ENCODE measurements at places on chromosomes 12 and 14.

- DNase-seq = no peak
These were observed 24.8 kb upstream of the TEAD4 start for GRCh38 chr12:2934371-2934770.

GRCh38 chr12:130619385-130620001, 96.6 kb downstream of the RIMBP2 start:
- DNase-seq = no peak

DNA sequence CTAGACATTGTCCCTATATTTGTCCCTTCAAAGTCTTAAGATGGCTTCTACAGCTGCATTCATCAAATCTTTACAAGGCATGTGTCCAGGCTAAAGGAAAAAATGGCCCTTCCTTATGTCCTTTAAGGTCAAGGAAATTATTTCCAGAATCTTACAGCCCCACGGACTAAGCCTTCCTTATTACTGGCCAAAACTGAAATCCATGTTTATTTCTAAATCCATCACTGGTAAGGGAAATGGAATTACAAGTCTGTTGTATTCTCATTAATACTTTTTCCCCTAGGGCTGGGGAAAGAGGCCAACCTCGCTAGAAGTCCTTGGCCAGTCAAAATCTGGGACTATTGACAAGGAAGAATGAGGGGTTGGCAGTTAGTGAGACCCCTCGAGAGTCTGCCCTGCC, 252.5 kb downstream of the TMEM132C start:
- no peak for DNase-seq

DNA sequence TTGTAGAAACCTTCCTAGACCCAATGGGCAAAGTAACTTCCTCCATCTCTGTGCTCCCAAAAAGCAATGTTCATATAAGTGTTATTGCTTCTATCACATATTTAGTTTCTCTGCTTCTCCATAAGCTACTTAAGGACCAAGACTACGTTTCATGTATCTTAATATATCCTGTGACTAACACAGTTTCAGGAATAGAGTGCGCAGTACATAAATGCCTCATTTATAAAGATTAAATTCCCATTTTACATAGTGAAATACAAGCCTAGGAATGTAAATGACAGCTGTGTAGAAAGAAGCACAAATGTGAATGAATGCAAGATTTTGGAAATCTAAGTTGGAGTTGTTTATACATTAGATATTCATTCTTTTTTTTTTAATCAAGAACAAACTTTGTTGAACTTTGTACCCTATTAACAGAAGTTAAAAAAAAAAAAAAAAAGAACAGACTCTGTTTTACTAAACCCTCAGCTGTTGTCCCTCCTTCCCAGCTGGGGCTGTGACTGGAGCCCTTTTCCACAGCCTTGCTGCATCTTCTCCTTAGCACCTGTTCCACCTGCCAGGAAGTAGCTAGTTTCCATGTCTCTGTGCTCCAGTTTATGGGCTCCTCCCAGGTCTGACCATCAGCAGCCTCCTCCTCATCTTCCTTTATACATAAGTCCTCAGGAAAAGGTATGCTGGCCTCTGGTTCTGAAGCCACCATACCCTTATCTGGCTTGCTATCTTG, 7.0 kb upstream of the METTL17 start:
- DNase-seq = no peak

DNA sequence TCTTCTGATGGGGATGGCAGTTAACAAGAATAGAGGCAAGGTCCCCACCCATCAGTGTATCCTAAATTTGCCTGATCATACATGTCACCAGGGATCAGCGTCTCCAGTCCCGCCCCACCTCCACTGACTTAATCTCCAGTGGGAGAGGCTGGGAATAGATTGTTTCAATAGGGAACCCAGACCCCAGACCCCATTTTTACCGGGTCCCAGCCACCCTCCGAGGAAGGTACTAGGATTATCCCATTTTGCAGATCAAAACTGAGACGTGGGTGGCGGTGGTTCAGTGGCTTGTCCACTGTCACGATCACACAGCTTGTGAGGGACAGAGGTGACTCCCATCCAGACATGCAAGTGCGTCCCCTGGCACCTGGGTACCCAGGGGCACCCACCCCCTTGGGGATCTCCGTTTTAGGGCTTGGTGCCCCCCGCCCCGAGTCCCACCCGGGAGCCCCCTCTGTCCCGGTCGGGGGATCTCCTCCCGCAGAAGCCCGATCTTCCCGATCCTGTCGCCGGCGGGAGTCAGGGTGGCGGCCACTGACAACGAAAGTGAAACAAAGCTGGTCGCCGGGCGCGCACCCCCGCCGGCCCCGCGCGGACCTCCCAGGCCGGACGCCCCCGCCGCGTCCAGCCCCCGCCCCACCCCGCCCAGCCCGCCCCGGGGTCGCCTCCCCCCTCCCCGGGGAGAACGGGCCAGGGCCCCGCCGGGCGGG, 523 bp downstream of the WSB2 start:
- DNase-seq = no peak

DNA sequence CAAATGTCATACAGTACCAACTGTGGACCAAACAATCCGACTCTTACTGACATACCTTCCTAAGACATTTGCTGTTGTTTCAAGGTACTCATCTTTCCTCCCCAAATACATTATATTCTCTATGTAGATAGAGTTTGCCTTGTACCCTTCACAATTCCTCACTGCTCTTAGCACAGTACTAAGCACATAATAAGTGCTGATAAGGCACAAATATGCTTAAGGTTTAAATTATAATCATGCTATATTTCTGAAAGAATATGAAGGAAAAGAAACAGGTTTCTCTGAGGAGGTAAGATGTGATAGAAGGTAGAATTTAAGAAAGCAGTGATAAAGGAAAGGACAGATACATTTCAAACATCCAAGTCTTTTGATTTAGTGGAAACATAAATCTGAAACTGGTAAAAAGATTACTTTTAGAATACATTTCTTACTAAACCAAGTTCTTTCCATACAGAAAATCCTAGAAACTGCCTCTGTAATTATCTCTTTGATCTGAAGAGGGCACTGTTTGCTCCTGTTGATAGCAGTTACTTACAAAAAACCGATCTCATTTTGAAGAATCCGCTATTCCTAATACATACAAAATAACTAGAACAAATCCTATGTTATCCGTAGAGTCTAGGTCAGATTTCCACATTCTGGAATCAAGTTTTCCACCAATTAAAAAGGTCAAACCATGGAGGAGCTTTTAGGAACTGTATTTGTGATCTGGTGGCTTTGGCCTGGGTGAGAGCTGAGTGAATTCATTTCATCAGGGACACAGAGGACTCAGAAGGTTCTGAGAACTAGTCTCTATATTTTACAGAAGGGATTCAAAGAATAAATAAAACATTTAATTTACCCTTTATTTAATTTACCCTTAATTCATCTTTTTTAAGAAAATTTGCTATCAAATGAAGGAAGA, 311.9 kb downstream of the DAD1 start:
- no peak for DNase-seq

GRCh38 chr14:64891173-64891838, 11.6 kb upstream of the SPTB start:
- no peak for DNase-seq

GRCh38 chr12:55737581-55738122, 5.3 kb upstream of the GDF11 start:
- DNase-seq = no peak

DNA sequence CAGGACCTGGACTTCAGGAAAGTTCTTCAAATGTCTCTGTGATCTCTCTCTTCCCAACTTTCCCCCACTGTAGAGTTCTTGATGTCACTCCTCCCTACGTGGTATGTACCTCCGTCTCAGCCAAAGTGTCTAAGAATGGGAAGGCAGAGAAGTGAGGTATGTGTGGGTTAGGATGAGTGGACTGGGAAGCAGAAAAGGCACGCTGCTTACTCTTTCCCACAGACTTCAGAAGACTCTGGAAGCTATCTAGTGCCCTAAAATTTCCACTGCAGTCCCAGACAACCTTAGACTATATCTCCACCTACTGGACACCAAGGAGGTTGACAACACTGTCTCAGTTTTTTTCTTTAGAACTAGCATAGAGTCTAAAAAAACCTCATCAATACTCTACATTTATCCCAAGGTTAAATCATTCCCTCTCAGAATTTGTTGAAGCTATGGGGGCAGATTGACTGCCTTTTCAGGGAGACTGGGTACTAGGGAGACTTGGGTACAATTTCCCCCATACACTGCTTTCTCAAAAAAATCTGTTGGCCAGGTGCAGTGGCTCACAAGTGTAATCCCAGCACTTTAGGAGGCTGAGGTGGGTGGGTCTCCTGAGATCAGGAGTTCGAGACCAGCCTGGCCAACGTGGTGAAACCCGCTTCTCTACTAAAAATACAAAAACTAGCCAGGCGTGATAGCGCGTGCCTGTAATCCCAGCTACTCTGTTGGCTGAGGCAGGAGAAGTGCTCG, 20.6 kb upstream of the ITGA5 start:
- DNase-seq = no peak

DNA sequence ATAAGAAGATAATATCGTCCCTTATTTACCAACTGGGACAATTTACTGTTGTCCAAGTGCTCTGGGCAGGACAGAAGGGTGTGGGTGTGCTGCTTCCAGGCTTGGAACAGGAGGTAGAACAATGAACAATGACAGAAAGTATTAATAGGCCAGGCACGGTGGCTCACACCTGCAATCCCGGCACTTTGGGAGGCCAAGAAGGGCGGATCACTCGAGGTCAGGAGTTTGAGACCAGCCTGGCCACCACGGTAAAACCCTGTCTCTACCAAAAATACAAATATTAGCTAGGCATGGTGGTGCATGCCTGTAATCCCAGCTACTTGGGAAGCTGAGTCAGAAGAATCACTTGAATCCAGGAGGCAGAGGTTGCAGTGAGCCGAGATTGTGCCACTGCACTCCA, 2.5 kb downstream of the IFI27 start:
- no peak for DNase-seq
